NCI-H1092 treated with DMSO at 0.1 percent for 48 hours (cell line): ENCODE measurements at places on chromosomes 3 and 15.

GRCh38 chr3:105801397-105801796, 67.4 kb downstream of the CBLB start:
- DNase-seq = no peak

GRCh38 chr3:119950666-119951325, 143.5 kb downstream of the GSK3B start:
- no peak for DNase-seq

DNA sequence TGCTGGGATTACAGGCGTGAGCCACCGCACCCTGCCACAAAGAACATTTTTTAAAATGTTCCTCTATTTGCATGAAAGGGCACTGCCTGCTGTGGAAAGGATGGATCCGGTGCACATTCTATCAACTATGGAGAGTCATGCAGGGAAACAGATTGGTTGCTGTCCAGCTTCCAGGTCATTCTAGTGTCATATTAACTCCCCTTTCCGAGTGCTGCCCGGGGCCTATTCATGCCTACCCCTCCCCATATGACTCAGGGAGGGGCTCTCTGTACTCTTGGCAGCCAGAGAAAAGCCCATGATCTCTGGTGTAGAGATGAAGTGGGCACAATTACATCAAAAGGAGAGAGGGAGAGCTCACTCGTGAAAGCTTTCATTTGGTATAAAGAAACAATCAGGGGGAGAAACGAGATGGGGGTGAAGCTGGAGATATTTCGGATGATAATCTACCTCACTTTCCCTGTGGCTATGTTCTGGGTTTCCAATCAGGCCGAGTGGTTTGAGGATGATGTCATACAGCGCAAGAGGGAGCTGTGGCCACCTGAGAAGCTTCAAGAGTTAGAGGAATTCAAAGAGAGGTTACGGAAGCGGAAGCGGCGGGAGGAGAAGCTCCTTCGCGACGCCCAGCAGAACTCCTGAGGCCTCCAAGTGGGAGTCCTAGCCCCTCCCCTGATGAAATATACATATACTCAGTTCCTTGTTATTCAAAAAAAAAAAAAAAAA, 16.1 kb upstream of the AHSG start:
- DNase-seq = no peak

- DNase-seq = no peak
Measured at GRCh38 chr3:159536876-159537275, 451.8 kb upstream of the IL12A start.

DNA sequence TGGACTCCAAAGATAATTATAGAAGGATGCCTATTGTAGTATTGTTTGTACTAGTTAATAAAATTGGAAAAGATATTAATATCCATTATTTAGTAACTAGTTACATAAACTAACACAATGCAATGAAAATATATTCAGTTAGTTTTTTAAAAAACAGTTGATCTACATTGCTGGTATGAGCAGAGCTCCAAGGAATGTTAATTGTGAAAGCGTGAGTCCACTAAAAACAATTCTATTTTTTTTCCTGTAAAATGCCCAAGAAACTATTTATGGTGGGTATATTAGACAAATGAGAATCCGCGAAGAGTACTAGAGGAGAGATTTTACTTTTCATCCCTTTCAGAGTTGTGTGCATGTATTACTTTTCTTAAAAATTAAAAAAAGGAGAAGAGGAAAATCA, 104.3 kb downstream of the MCTP2 start:
- no peak for DNase-seq

GRCh38 chr3:88443066-88443465, 293.3 kb downstream of the C3orf38 start:
- DNase-seq = no peak

DNA sequence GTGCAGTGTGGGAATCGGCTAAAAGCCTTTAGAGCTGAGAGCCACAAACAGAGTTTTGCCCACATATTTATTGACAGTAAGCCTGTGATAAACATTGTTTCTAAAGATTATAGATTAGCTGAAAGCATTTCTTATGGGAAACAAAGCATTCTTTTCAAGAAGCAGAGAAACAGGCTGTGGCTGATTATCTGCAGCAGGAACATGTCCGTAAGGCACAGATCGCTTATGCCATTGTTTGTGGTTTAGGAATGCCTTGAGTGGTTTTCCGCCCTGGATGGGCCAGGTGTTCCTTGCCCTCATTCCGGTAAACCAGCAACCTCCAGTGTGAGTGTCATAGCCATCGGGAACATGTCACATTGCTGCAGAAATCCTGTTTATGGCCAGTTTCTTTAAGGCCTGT, 12.5 kb downstream of the XYLB start:
- DNase-seq = no peak

GRCh38 chr3:120407508-120408287, 43.1 kb downstream of the FSTL1 start:
- DNase-seq = no peak

DNA sequence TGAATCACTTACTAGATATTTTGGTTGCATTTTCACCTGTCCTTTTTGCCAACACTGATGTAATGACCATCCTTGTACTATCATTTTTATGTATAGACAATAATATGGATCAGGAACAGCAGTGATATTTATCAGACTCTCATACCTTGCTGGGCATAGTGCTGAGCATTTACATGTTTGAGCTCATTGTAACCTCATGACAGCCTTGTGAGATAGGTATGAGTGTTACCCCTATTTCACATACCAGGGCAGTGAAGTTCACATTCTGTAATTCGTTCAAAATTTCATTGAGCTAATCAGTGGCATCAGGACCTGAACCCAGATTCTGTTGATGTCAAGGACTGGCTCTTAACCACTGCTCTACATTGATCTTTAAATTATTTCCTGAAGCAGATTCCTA, 221.5 kb upstream of the TBL1XR1 start:
- no peak for DNase-seq

DNA sequence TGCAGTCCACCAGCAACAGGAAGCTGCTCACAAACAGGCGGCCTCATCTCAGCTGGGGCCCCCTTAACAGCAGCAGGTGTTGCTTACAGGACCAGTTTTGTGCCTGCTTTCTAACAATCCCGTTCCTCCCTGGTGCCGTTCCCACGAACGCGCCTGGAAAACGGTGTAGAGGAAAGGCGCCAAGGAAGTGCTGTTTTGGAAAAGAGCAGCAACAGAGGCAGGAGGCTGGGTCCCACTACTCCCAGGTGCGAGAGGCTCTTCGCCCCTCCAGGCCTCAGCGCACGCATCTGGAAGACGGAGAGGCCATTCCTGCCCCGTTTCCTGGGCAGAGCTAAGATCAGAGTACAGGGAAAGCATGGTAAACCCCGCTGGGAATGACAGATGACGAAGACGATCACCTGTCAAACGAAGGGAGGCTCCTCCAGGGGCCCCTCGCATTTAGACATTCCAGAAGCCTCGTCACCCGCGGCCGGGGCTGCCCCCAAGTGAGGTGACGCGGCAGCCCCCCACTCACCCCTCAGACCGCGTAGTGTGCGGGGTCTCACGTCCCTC, 603 bp downstream of the SCAPER start:
- peak; percentile 46 for DNase-seq

DNA sequence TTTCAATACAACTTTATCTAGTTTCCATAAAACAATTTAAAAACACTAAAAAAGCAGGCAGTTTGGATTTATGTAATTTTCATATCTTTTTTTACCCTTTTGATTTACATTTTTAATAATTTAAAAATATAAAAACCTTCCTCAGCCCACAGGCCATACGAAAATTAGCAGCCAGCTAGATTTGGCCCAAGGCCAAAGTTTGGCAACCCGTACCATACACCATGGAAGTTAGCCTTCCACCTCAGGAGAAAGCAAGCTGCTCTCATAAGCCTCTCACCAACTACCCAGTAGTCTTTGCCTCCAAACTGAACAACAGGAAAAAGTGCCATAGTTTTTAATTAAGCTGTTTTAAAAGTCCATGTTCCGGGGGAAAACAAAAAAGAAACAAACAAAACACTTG, 107.3 kb upstream of the TRIM42 start:
- DNase-seq = no peak

GRCh38 chr3:119643528-119643927, 16.9 kb downstream of the POPDC2 start:
- no peak for DNase-seq

GRCh38 chr3:152508705-152509104, 240.0 kb downstream of the MBNL1 start:
- no peak for DNase-seq

- no peak for DNase-seq
Measured at GRCh38 chr3:146532406-146532805, 12.0 kb downstream of the PLSCR1 start.

- no peak for DNase-seq
Measured at GRCh38 chr15:89123181-89123525, 34.9 kb downstream of the ABHD2 start.

DNA sequence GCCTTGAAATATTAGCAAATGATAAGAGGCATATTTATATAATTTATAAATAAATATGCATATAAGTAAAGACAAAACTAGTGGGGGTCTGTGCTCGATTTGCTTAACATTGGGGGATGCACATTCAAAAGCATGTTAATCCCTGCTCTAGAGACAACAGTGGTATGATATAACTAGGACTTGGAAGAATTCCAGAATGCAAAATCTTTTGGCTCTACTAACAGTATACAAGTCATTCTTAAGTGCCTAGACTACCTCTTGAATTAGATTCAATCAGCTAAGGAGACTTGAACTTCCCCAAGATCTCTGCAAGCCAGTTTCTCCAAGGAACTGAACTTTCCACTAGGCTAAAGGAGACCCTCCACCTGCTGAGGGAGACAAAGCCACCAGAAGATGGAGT, 282.7 kb upstream of the RORA start:
- DNase-seq = no peak

GRCh38 chr3:25648925-25649830, 15.5 kb downstream of the TOP2B start:
- DNase-seq = no peak
